Esophagus squamous epithelium (tissue), 5 donors: ENCODE measurements at places on chromosomes 4 and X.

DNA sequence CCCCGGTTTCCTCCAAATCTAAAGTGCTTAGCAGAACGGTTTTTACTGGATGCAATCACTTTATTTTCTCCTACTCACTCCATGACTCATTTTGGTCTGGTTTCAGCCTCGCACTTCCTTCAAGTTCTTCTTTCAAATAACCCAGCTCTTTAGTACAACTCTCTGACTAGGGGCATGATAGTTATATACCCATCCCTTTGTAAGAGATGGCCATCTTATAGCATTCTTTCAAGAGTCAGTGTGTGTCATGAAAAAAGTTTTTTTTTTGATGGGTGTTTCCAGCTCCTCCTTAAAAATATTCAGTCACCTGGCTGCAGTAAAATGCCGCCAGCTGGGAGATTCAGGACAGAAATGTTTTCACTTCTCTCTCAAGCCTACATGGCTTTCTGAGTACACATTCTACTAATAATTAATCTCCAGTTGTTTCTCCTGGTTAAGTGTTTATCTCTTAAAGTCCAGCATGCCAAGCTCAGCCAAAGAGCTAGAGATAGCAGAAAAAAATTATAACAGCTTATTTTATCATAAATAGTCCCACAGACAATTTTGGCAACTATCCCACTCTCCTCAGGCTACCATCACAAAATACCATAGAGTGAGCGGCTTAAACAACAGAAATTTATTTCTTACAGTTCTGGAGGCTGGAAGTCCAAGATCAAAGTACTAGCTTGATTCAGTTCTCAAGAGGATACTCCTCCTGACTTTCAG, 139.3 kb downstream of the GASK1B start:
- DNase-seq: no peak

DNA sequence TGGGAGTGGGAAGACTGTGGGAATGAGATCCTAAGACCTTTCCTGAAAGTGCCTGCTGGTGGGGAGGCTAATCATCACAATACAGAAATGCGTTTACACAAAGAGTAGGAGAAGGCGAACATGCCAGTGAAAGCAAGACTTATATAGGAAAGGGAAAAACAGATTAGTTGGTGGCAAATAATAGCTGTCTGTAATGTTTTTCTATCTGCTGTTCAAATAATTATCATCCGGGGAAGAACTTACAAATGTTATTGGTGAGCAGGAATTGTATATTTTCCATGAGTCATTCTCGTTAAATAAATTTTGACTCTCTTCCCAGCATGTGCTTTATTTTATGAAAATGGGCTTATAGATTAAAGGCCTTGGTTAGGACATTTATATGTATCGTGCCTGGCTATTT, 196.5 kb downstream of the ARHGAP10 start:
- no peak for DNase-seq

DNA sequence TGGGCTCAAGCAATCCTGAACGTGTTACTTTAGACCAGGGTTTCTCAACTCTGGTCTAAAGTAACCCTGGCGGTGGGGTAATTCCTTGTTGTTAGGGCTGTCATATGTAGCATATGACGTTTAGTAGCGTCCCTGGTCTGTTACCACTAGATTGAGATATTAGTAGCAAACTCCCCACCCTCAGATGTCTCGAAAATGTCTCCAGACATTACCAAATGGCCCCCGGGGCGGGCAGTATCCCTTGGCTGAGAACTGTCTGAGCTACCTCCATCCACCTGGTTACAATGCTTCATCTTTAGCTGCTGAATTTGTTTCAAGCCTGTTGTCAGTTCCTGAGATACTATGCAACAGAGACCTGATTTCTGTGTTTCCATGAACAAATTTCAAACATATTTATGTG, 56.7 kb downstream of the CLDN34 start:
- DNase-seq: no peak

DNA sequence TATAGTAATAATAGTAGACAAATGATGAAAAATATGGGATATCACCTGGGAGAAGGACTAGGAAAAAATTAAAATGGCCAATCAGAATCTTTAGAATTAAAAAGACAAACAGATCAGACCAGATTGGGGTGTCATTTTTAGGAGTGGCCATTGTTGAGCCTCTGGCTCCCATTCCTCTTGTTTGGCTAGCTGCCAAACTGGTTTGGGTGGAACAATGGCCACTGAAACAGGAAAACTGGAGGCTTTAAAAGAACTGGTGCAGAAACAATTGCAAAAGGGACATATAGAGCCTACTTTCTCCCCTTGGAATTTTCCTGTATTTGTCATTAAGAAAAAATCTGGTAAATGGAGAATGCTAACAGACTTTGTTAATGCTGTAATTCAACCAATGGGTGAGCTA, 294.8 kb upstream of the DKK2 start:
- DNase-seq: no peak

DNA sequence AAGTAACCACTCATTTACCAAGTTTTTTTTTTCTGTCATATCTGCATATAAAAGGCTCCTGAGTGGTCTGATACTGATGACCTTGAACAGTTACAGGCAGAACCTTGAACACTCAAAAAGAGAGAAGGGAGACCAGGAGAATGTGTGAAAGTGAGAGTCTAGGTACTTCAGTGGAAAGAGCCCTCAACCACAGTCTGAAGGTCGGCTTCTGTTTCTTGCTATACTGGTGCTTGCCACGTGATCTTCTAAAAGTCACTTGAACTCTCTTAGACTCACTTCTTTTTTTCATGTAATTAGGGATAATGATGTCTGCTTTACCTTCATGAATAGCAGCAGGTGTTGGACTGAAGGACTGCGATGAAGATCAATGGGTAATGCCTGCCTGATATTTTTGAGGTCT, 22.8 kb downstream of the GABRB1 start:
- no peak for DNase-seq

GRCh38 chr4:1137850-1138249, 24.5 kb upstream of the RNF212 start:
- DNase-seq: no peak

- DNase-seq: no peak
These were observed 67.0 kb upstream of the FAM9A start for GRCh38 chrX:8868070-8868773.

DNA sequence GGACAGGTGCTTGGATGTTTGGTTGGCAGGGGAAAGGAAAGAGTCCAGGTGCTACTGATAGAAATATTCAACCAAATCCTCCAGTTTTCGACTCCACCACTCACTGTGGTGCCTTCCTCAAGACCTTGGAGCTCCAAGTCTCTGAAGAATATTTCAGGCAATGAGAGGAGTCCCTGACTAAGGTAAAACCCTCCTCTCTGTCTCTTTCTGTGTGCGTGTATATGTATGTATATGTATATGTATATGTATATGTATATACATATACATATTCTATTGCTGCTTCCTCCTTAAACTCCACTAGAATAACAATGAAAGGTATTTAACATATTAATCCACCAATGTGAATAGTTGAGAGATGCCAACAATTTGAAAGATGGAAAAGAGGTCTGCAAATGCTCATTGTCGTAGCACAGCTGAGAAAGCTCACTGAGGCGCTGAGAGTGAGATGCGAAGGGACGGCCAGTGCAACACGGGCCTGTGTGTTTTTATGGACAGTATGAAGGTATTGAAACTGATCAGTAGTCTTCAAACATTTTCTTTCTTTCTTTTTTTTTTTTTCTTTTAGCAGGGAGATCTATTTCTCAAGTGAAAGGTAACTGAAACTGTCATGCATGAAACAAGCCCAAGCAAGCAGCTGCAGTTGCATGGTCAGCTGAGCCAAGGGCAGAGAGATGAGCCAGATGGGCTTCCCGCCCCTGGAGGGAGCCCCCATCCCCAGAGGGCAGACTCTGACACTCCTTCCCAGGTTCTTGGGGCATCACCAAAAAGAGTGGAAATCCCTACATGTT, 41.1 kb upstream of the HS3ST1 start:
- no peak for DNase-seq

DNA sequence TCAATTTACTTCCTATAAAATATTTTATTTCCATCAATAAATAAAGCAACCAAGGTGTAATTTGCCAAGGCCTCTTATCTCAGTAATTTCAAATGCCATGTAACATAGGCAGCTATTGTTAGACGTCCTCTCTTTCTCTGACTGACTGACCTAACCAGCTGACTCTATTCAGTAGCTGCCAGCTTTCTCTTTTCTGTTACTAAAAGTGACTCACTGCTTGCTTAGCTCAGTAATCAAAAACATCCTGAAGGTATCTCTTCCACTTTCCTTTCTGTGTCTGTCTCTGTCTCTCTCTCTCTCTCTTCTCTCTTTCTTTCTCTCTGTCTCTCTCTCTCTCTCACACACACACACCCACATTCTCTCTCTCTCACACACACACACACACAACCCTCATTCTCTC, 134.2 kb downstream of the SPOCK3 start:
- no peak for DNase-seq

- no peak for DNase-seq
These were observed 1.5 kb downstream of the MND1 start for GRCh38 chr4:153346031-153346430.

- no peak for DNase-seq
These were observed 623.8 kb downstream of the FAT4 start for GRCh38 chr4:125938541-125938940.

DNA sequence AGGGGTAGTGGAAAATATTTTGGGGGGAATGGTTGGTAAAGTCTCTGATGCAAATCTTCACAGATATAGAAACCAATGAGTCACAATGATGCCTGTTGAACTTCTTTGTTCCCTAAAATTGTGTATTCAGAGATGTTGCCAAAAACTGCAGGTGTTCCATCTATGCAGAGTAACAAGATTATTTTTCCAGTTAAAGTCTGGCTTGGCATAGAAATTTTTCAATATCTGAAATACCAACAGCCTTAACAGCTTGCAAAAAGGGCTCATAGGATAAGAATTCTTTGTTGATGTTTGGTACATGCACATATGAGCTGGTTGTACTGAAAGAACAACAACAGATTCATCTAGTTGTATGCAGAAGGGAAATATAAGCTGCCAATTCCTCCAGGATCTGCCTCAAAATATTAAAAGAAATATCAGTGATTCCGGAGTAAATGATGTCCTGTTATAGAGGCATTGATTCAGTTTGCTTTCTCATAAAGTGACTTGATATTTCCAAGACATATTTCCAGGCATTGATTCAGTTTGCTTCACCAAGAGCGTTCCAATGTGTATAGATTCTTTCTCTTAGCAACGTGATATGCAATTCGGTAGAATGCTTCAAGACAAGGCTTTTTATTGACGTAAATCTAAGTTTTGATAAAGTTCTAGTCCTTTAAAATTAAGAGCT, 564.4 kb downstream of the TMA16 start:
- DNase-seq: no peak

DNA sequence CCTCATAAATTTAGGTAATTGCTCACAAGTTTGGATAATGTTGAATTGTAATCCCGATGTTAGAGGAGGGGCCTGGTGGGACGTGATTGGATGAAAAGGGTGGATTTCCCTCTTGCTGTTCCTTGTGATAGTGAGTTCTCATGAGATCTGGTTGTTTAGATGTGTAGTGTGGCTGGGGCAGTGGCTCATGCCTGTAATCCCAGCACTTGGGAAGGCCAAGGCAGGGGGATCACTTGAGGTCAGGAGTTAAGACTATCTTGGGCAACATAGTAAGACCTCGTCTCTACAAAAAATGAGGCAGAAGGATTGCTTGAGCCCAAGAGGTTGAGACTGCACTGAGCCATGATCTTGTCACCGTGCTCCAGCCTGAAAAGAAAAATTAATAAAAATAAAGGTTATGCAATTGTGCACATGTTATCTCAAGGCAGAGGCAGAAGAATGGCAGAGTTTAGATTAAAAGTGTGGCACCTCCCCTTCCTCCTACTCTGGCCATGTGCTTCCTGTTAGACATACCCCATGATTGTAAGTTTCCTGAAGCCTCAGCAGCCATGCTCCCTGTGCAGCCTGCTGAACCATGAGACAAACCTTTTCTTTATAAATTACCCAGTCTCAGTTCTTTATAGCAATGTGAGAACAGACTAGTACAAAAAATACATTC, 36.5 kb downstream of the ERVMER34-1 start:
- DNase-seq: no peak

GRCh38 chr4:3320361-3321023, 27.7 kb downstream of the RGS12 start:
- DNase-seq: no peak

GRCh38 chr4:70759126-70759525, 37.4 kb downstream of the RUFY3 start:
- no peak for DNase-seq

DNA sequence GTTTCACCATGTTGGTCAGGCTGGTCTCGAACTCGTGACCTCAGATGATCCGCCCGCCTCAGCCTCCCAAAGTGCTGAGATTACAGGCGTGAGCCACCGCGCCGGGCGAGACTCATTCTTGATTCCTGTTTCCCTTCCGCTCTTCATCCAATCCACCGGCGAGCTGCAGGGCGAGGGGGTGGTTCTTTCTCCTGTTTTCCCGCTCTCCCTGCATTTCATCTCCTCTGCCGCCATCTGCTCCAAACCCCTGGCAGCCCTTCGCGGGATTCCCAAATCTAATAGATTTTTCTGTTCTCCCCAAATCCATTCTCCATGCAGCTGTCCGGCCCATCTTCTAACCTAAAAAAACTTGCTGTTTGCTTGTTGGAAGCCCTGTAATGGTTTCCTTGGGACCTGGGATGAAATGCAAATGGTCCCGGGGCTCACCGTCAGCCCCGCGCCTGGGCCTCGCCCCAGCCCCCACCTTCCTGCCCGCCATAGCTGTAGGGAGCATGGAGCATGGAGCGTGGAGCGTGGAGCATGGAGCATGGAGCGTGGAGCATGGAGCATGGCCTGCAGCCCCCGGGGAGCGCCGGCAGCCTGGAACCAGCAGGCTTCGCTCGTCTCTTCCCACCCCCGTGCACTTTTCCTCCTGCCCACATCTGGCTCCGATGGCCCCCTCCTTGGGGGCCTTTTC, 1.1 kb downstream of the ZFP42 start:
- no peak for DNase-seq

DNA sequence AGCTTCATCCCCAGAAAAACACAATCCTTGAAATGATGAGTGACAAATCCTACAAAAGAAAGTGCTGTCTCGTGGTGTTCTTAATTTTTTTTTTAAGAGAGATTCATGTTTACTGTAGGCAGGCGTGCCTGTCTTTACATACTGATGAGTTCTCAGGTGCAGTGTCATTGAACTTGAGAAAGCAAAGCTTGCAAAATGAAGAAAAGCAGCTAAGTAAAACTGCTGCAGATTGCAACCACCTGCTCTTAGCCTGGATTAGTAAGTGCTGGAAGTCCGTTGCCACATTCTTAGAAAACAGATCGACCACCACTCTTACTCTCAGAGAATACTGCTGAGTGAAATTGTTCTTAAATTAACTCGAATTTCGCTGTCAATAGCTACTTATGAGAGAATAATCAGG, 854.6 kb downstream of the TRIML1 start:
- DNase-seq: no peak

DNA sequence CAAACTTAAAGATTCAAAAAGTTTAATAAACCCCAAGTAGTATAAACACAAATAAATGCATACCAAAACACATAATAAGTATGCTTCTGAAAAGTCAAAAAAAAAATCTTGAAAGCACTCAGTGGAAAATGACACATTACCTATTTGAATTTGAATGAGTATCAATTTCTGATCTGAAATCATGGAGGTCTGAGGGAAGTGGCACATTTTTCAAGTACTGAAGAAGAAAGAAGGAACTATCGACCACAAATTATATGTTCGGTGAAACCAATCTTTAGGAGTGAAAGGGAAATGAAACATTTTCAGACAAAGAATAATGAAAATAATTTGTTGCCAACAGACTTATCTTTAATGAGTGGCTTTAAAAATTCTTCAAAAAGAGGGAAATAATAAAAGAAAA, 12.1 kb upstream of the F9 start:
- no peak for DNase-seq
